EH (cell line): ENCODE measurements at places on chromosomes 12 and 14.
A peak's percentile ranks its signal among the peaks of the same experiment; 100 is the strongest.

GRCh38 chr12:55515696-55516095, 23.5 kb downstream of the OR6C68 start:
- DNase-seq: no peak

DNA sequence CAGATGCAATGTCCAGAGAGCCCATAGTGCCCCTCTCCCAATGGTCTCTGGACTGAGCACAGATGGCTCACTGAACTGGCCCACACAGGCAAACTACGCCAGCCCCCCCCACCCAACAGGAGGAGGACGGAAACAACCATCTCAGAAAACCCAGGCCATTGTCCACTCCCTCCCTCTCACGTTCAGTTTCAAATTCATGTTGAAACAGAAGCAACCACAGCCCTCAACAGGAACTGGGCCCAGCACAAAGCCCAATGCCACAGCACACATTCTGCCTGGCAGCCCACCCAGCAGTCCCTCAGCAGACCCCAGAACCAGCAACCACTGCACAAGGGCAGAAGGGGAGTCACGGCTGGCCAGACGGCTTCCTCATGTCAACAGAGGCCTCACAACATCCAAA, 10.6 kb downstream of the CCDC88C start:
- DNase-seq: no peak

- no peak for DNase-seq
Observed at GRCh38 chr12:124920353-124920935, 6.0 kb upstream of the UBC start.

- no peak for DNase-seq
Observed at GRCh38 chr14:99516871-99517642, 35.8 kb downstream of the CCNK start.

DNA sequence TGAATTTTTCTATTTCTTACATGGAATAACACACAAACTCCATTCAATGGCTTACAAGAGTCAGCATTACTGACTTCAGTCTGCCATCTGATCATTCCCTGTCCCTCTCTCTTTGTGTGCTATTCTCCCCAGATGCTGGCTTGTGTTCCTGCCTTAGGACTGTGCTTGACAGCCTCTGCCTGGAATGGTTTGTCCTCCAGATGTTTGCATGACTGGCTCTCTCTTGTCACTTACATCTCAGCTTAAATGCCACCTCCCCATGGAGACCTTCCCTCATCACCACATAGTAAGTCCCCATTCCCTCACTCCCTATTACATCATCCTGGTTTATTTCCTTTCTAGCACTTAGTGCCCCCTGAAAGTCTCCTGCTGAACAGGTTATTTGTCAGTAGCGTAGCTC, 181.6 kb downstream of the KTN1 start:
- no peak for DNase-seq

- DNase-seq: peak; percentile 9
Observed at GRCh38 chr12:107491856-107492255, 193.7 kb upstream of the PWP1 start.

DNA sequence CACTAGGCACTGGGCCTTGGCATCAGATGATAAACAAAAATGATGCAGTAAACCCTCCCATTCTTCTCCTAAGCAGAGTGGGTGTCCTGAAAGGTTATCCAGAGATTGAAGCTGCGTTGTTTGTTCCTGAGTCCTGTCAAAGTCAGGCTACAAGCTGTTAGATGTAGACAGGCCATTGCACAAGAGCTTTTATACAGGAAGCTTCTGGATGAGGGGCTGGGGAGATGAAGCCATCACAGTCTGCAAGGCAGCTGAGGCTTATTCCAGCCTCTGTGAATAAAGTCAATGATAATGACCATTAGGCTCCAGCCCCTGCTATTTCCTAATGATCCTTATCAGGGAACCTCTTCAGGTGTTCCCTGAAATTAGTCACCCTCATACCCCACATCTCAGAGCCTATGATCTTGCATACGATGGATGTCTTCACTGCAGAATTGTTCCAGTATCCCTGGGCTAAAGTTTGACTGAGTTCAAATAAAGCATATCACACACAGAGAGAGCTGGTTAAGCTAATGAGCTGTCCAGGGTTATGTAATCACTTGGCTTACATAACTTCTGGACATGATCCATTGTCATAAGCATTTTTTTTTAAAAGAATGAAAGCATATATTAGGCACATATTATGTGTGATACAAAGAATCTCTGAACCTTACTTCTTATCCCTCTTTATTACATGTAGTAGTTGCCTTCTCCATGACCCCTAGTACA, 337.1 kb upstream of the OR4E1 start:
- no peak for DNase-seq

- DNase-seq: no peak
Observed at GRCh38 chr12:47789712-47790489, 16.9 kb downstream of the SLC48A1 start.

DNA sequence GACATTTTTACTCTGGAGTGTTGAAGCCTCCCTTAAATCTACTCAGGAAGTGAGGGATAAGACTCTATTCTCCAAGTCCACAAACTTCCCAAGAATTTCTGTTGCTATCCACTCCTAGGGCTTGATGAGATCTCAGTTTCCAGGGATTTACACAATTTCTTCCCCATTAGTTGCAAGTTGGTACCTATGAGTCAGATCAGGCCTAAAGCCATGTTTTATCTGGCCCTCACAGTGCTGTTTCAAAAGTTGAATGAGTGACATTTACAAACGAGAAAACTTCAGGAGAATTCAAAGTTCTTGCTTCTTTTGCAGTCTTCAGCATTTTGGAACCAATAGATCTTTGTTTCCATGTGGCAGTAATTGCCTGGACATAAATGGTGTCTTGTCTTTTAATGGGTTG, 156.4 kb upstream of the SYT10 start:
- no peak for DNase-seq

DNA sequence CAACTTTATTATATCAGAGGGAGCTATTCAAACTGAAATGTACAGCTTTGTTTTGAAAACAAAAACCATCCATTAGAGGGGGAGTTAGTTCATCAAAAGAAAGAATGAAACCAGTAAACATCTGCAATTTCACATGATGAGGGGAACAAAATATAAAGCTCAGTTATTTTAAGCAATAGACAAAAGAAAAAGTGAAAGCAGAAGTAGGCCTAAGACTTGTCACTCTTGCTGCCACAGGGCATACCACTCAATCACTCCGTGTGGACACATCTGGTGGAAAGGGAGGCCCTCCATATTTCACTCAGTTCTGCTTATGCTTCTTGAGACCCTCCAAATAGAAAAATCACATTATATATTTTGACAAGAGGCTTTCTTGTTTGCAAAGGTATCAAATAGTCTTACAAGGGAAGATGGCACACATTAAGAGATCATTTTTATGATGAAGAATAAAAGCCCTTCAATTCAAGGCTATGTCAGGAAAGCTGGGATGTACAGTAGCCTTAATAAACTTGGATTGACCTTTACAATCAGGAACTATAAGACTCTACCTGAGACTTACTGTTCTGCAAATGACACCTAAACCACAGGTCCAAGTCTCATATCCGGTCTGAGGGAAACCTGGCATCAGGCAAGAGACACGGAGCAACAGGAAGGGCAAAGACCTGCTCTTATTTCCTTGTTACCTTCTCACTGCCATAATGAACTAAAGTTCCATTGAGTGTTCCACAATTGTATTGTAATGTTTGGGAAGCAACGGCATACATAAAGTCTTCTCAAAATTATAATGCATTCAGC, 222.5 kb upstream of the GRIP1 start:
- no peak for DNase-seq

DNA sequence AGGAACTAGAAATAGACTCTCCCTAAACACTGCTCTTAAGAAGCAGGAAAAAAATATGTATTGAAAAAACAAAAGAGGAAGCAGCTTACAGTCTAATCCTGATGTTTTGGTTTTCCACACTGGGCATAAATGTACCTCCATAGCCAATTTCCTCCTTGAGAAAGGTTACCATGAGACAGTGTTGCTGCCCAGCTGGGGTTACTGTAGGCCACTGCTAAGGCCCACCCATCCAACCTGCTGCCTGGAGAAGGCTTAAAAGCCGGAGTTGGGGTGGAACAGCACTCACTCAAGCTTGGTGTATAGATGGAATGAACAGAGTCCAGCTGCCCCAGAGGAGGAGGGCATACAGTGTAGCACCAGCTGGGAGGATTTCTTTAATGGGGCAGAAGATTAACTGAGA, 41.1 kb downstream of the ERG28 start:
- no peak for DNase-seq

- no peak for DNase-seq
Observed at GRCh38 chr12:121238604-121239350, 28.8 kb downstream of the P2RX4 start.

GRCh38 chr14:53032161-53032803, 81.4 kb upstream of the FERMT2 start:
- peak; percentile 94 for DNase-seq

GRCh38 chr12:101455685-101456084, 19.5 kb upstream of the SPIC start:
- no peak for DNase-seq

DNA sequence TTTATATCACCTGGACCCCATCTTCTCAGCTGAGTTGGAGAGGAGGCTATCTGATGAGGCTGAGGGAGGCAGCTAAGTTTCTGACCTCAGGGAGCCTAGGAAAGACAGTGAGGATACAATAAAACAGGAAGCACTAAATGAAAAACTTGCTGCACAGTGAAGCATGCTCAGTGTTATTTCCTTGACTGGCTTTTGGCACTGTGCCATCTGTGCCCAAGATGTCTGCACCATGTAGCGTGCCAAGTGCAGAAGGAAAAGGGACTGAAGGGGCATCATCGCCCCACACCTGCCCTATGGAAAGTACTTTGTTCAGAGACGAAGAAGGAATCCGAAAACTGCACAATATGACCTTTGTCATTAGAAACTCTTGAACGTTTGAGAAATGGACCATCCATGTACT, 102.7 kb downstream of the ANO4 start:
- DNase-seq: no peak

GRCh38 chr14:24280797-24281460, 9.5 kb upstream of the RABGGTA start:
- no peak for DNase-seq

- DNase-seq: no peak
Observed at GRCh38 chr12:110606253-110606611, 7.7 kb upstream of the TCTN1 start.

DNA sequence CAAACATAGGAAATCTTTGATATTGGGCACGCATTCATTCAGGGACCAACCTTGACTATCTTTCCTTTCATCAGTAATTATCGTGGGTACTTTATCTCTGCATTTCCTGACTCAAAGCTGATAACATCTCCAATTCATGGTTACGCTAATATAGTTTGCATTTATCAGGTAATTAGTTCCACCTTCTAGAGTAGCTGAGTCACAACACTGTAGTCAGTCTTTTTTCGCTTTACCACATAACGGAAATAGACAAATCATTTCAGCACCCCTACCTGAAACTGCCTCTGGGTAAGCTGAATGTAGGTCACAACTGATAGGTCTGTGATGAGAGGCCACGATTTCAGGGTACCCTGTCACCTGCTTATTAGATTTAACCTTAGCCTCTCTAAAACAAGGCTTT, 36.7 kb upstream of the IL22 start:
- no peak for DNase-seq

DNA sequence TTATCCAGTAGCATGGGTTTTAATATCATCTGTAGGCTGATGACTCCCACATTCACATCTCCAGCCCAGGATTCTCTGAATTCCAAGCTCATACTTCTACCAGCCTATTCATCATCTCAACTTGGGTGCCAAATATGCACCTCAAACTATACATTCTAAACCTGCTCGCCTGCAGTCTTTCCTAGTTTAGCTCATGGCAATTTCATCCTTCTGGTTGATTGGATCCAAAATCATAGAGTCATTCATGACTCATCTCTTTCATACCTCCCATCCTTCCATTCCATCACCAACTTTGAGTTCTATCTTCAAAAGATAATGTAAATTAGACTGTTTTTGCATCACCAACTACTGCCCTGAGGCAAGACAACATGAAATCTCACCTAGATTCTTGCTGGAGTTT, 99.7 kb upstream of the EGLN3 start:
- DNase-seq: peak; percentile 12

DNA sequence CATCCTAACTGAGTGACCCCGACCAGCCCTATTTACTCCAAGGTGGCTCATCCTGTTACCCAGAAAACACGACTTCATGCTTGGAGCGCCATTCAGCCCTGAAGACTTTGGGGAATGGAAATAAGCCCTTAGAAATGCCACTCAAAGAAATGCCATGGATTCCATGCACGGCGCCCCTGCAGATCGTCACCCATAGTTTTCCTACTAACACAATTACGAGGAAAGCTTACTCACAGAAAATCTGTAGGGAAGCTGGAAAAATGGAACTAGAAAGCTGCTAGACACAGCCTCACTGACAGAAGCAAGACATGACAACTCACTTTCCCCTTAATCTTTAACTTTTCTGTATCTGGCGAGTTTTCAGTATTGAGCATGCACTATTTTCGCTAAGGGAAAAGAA, 19.5 kb downstream of the NUAK1 start:
- peak; percentile 54 for DNase-seq

- no peak for DNase-seq
Observed at GRCh38 chr14:61368114-61368710, 46.8 kb downstream of the PRKCH start.

- DNase-seq: peak; percentile 73
Observed at GRCh38 chr12:96136161-96136560, 58.0 kb upstream of the ELK3 start.

- DNase-seq: no peak
Observed at GRCh38 chr12:26867080-26867479, 34.1 kb upstream of the ITPR2 start.

DNA sequence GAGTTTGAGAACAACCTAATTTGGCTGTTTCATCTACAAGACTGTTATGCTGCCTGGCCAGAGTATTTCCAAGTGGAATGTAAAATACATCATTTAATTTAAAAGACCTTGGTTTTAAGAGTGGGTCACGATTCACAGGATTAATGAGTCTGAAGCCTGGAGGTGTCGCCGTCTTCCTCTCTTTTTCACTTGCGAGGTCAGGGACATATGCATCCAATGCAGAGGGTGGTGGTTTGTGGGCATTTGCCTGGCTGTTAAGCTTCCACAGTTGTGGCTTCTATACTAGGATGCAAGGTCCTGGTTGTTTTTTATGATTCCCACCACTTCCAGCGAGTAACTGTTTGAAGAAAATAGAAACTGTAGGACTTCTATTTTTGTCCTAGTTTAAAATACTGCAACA, 22.8 kb upstream of the RASSF3 start:
- no peak for DNase-seq

- peak; percentile 41 for DNase-seq
Observed at GRCh38 chr12:40622246-40622838, 69.9 kb upstream of the CNTN1 start.

GRCh38 chr14:97456958-97457357, 659.8 kb downstream of the VRK1 start:
- DNase-seq: no peak

GRCh38 chr12:6367969-6368892, 7.1 kb downstream of the SCNN1A start:
- no peak for DNase-seq

- no peak for DNase-seq
Observed at GRCh38 chr14:59739794-59740193, 130.8 kb downstream of the RTN1 start.

GRCh38 chr12:69916544-69917235, 91.7 kb downstream of the MYRFL start:
- peak; percentile 7 for DNase-seq

- DNase-seq: peak; percentile 20
Observed at GRCh38 chr14:35631071-35631805, 97.3 kb downstream of the INSM2 start.
